ENCODE measurements at places on chromosomes 1 and 21.
A peak's percentile ranks its signal among the peaks of the same experiment; 100 is the strongest.

GRCh38 chr1:86913399-86913895 lies 479 bp downstream of the SELENOF start:
- DNase-seq: peak; percentile 49

DNA sequence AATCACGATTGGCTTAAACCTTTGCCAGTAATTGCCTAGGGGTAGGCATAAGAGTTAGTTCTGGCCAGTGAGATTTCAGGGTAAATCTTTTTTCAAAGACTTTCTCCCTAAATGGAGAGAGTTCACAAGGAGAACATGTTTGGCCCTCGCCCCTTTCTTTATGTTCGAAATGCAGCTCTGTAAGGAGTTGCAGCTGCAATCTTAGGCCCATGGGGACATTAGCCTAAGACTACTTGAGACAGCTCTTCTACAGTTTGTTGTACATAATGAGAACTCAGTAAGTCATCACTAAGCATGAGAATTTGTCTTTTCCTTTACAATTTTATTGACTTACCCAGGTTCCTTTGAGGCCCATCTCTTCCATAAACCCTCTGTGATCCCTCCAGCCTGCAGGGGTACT lies 40.4 kb upstream of the GADD45A start:
- no peak for DNase-seq

DNA sequence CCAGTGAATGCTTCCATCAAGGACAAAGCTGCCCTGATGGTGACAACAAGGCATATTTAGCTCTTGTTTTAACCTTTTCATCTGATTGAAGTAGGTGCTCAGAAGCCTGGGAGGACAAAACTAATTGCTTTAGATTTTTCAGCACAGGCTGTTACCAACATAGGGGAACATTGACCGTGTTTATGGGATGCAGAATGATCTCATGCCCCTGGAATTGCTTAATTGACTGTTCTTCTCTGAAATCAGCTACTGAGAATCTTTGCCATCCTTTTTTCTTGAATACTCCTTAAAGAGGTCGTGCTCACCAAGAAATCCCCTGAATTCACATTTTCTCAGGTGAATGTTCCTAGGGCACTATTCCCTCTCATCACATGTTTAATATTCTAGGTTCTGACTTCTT lies 95.9 kb upstream of the CCDC190 start:
- DNase-seq: peak; percentile 16

DNA sequence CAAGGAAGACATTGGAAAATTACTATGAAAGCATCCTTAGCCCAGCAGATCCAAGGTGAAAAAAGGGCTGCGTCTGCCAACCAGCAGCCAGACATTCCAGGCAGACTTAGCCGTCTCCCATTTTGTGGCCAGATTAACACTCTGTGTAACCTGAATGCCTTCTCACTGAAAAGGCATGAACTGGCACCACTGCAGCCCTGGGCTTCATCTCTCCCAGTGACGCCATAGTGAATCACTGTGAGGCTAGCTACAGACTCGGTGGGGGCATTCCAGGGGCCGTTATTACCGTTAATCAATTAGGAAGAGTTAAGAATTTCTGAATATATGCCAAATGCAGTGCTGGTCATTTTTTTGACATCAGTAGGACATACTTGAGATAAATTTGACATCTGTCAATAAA lies 627.4 kb downstream of the LMO4 start:
- DNase-seq: peak; percentile 98

DNA sequence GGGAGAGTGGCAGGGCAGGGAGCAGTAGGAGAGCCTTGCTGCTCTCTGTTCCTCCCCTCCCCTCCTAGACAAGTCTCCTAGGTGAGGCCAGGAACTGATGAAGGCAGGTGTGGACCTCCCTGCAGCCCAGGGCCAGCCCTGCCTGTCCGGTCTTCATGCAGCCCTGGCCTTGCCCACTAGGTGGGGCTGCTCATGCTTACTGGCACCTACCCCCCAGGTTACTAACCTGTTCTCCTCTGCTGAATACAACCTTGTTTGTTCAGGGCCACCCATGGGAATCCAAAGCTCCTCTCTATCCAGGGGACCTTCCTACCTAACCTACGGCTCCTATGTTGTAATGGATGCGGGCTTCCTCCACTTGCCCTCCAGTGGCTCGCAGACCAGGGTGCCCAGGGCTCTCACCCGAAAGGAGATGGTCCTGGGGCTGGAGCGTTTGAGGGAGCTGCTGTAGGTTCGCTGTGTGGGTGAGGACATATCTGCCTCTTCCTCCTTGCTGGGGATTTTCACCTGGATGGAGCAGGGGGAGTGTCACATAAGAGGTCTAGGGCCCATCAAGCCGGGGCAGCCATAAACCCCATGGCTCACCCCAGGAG lies 7.9 kb upstream of the TNNT2 start:
- DNase-seq: peak; percentile 22

GRCh38 chr1:58727364-58727763 lies 27.5 kb upstream of the MYSM1 start:
- peak; percentile 90 for DNase-seq

GRCh38 chr1:158527190-158527815 lies 26.9 kb downstream of the OR6Y1 start:
- peak; percentile 48 for DNase-seq

DNA sequence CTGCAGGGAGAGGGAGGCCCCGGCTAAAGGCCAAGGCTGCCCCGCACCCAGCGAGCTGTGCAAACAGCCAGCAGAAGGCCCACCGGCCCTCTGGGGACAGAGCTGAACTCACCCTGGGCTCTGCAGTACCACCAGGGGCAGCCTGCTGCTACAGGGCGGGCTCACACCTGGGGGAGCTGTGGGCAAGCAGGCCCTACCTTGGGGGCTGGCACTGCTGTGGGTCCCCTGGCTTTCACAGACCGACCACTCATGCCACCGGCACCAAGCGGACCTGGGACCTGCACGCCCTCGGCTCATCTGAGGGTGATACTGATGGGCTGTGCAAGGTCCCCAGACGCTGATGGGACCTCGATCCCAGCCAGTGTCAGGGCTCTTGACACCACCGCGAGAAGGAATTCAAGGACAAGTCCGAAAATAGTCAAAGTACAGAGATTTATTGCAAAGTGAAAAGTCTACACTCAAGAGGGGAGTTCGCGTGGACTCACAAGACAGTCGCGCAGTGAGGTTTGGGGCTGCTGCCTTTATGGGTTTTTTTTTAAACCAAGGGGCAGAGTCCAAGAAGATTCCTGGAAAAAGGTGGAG lies 61.0 kb upstream of the ADARB1 start:
- no peak for DNase-seq

DNA sequence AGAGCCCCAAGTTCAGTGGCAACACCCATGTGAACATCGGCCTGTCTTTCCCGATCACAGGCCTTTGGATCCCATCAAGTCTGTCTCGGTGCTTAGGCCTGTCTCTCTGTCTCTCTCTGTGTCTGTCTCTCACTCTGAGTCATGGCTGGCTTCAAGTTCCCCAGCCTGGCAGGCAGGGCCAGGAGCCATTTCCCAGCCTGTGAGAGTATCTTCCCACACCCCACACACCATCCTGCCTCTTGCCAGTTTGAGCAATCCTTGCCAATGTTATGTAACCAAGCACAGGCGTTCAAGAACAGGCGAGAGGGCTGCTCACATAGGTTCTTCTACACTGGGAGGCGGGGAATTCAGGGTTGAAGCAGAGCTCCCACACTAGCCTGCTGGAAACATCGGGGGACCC lies 70.0 kb upstream of the TMEM51 start:
- peak; percentile 8 for DNase-seq

- DNase-seq: no peak
Measured at GRCh38 chr1:43140010-43140409, 32.1 kb downstream of the EBNA1BP2 start.

- peak; percentile 62 for DNase-seq
Measured at GRCh38 chr1:235835226-235835625, 31.5 kb downstream of the LYST start.

- no peak for DNase-seq
Measured at GRCh38 chr1:152029929-152030211, 6.9 kb downstream of the S100A11 start.

- no peak for DNase-seq
Measured at GRCh38 chr1:167191958-167192357, 28.7 kb upstream of the POU2F1 start.

GRCh38 chr1:59214248-59215208 lies 82.4 kb upstream of the FGGY start:
- no peak for DNase-seq

DNA sequence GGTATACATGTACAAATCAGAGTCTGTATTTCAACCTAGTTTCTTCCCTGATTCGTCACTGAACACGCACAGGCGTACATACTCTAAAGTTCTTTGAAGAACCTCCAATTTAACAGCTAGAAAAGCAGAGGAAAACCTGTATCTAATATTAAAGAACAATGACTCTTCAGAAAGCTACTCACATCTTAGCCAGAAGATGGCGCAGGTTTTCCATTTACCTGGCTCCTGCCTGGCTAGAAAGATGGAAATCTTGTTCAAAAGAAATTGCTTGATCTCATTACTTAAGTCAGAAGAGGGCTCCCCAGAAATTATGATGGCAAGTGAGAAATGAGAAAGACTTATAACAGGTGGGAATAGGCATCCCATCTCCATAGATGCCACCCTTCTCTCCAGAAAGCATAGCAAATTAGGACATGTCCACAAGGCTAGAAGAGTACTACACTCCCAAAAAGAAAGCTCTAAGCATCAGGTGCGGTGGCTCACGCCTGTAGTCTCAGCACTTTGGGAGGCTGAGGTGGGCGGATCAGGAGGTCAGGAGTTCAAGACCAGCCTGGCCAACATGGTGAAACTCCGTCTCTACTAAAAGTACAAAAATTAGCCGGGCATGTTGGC lies 19.0 kb upstream of the L1TD1 start:
- DNase-seq: peak; percentile 54

GRCh38 chr1:244494653-244495052 lies 33.6 kb downstream of the CATSPERE start:
- no peak for DNase-seq
